ENCODE measurements at places on chromosomes 4 and X.

DNA sequence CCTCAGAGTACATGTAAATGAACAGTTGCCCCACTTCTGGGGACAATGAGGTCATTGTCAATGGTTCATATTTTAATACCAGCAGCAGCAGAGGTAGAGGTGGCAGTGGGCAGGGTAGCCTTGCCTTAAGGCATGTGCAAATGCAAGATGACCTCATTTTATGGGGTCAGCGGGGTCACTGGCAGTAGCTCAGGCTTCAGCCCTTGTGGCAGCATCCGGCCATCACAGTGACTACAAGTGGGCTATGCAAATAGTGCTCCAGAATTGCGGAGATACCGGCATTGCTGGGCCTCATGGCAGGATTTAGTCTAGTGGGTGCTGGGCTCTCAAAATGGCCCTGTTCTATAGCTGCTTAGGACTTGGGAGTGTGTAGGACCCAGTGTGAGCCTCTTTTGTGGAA lies 144.7 kb downstream of the FAM47A start:
- no peak for DNase-seq

DNA sequence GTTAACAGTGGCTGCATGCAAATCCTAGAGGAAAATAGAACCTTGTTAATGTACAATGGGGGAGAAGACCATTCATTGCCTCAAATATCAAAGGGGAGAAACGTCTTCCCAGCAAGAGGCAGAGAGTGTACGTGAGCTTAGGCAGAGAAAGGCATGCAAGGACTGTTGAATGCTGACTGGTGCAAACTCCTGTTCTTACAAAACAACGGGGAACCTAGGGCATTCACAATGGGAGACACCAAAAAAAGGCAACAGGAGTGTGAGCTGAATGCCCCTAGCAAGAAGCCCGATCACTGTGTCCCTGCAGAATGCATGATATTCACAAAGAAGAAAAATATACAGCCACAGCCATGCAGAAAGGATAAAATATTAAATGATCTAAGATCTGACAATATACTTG lies 184.9 kb downstream of the NSUN7 start:
- no peak for DNase-seq

DNA sequence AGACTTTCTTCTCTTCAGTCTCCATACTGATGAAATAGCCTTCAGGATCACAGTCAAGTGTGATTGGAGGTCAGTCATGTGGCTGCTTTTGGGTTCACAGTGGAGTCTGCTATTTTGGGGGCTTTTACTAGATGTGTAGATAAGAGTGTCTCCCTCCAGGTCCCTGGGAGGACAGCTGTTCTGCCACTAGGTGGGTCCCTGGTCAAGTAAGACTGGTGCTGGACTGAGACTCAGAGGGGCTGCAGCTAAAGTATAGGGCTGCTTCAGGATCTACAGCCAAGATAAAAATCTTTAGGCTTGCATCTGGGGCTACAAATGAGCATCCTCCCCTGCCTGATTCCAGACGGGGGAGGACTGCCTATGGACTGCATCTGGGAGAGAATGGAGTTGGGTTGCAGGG lies 200.7 kb upstream of the ANKRD50 start:
- no peak for DNase-seq

DNA sequence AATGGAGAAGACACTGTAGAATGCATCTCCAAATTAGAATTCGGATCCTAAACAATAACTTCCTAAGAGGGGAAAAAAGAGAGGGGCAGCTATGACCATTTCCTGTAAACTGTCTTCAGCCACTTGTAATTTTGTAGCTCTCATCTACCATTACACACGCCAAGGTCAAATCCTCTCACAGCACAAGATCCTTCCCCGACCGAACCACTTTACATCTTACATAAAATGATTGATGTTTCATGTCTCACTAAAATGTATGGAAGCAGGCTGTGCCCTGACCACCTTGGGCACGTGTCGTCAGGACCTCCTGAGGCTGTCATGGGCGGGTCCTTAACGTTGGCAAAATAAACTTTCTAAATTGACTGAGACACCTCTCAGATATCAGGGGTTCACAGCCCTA lies 24.1 kb upstream of the PBDC1 start:
- DNase-seq = peak; percentile 37

DNA sequence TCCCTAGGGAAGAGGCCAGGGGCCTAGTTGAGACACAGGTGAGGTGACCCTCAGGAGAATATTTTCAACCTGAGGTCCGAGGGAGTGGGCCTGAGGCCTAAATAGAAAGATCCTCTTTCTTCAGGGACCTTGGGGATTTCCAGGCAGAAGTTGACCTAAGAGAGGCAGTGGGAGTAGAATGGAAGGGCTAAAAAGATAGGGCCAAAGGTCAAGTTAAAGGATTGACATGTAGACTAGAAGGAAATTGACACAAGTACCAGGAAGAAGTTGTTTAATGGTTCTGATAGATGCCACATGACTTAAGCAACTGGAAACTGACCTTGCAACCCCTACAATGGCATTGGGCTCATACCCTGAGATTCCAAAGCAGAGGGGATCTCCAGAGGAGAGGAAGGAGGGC lies 76.9 kb downstream of the SHROOM3 start:
- no peak for DNase-seq

Data from right kidney (tissue), 9 donors.